ENCODE measurements at places on chromosomes 11 and 22. TPM values are rescaled to one million over a fixed set of nuclear protein-coding genes. Genes with fewer than 3 reads are reported as not detected.
A peak's percentile ranks its signal among the peaks of the same experiment; 100 is the strongest.

Gene PLEKHB1
- total RNA-seq, result 35.4 TPM

- peaks cover 25% of the 10 kb centered on the region for H3K36me3 ChIP-seq
- H3K27ac ChIP-seq, result no peak overlapping the region
- peaks cover 71% of the 10 kb centered on the region for H3K4me1 ChIP-seq
These were observed 7.7 kb downstream of the CAT start for GRCh38 chr11:34446386-34446785.

Gene FXYD6
- total RNA-seq, result 61.2 TPM

GRCh38 chr11:18285841-18286240 lies 19.8 kb downstream of the SAA1 start:
- no peak for DNase-seq
- H3K36me3 ChIP-seq, result peaks cover 93% of the 10 kb centered on the region
- H3K4me1 ChIP-seq, result no peaks in the 10 kb centered on the region
- no peak overlapping the region for H3K27ac ChIP-seq
- no peak overlapping the region for H3K4me3 ChIP-seq

GRCh38 chr11:64364435-64364834 lies 5.5 kb downstream of the RPS6KA4 start:
- H3K27me3 ChIP-seq, result no peaks in the 10 kb centered on the region
- DNase-seq, result no peak
- H3K4me3 ChIP-seq, result no peak overlapping the region
- peaks cover 92% of the 10 kb centered on the region for H3K36me3 ChIP-seq

GRCh38 chr11:97742717-97743116 lies 1278.0 kb upstream of the CNTN5 start:
- H3K27ac ChIP-seq, result no peak overlapping the region
- no peak overlapping the region for H3K4me3 ChIP-seq
- no peaks in the 10 kb centered on the region for H3K4me1 ChIP-seq
- H3K27me3 ChIP-seq, result no peaks in the 10 kb centered on the region
- DNase-seq, result no peak

DNA sequence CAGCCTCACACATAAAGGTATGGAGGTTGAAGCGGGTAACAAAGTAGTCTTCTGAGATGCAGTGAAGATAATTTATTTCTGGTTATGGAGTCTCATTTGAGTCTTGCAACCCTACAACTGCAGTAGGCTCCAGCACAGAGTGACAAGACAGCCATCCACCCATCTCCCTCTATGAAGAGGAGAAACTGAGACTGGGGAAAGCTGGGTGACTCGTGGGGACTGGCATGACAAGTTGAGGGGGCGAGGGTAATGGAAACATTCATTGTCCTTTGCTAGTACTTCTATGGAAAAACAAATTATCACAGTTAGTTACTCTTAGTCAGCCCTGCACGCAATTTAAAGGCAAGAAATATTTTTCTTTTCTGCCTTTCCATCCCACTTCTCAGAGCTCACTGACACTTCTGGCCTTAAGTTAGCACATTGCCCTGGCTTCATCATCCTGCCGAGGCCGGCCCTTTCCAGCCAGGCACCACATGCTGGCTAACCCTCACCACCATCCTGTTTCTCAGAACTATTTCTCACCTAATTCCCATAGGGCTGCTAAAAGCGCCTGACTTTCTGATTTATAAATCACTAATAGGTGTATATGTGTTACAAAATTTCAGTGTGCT lies 361.1 kb downstream of the ETS1 start:
- H3K4me1 ChIP-seq, result no peaks in the 10 kb centered on the region
- no peaks in the 10 kb centered on the region for H3K27me3 ChIP-seq
- no peak overlapping the region for H3K4me3 ChIP-seq
- no peaks in the 10 kb centered on the region for H3K36me3 ChIP-seq
- DNase-seq, result no peak

DNA sequence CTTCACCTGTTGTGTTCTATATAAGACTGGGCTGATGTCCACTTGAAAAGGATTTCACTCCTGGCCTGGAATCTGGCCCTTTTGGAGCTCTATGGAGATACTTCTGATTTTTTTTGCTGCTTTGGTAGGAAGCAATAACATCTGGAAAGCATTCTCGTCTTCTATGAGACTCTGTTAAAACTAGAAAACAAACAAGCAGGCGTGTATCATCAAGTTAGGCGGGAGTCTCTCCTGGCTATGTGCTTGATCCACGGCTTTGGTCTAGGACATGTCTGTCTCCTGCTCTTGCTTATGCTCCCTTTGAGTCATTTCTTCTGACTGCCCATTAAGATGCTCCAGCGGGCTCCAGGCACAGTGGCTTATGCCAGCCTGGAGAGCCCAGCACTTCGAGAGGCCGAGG lies 121.4 kb upstream of the TTC12 start:
- no peak for DNase-seq
- no peak overlapping the region for H3K4me3 ChIP-seq
- no peak overlapping the region for H3K27ac ChIP-seq
- peaks cover 17% of the 10 kb centered on the region for H3K4me1 ChIP-seq
- H3K36me3 ChIP-seq, result no peaks in the 10 kb centered on the region

DNA sequence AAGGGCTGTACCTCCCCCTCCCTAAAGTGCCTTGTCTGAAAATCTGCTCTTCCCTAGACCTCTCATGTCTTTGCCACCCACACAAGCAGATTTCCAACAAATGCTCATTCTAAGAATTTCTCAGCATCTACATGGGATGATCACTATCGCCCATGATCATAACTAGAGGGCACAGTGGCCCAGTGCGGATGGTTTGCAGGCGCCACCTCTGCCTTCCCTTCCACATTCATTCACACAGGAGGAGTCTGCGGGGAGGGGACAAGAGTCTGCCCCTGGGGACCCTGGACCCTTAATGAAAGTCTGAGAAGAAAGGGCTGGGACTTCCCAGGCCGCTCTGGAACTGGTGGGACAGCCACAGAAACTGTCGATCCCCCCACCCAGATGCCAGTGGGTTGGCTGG lies 28.9 kb downstream of the KCTD17 start:
- peaks cover 12% of the 10 kb centered on the region for H3K4me1 ChIP-seq
- H3K27me3 ChIP-seq, result peaks cover 18% of the 10 kb centered on the region
- H3K27ac ChIP-seq, result no peak overlapping the region
- H3K36me3 ChIP-seq, result no peaks in the 10 kb centered on the region
- no peak for DNase-seq

- DNase-seq, result no peak
- H3K27ac ChIP-seq, result no peak overlapping the region
- H3K4me1 ChIP-seq, result no peaks in the 10 kb centered on the region
- no peaks in the 10 kb centered on the region for H3K27me3 ChIP-seq
- H3K36me3 ChIP-seq, result no peaks in the 10 kb centered on the region
These were observed 30.8 kb downstream of the RSPH14 start for GRCh38 chr22:23110922-23111527.

- no peaks in the 10 kb centered on the region for H3K27me3 ChIP-seq
- peaks cover 32% of the 10 kb centered on the region for H3K4me1 ChIP-seq
- H3K4me3 ChIP-seq, result no peak overlapping the region
- no peak for DNase-seq
- no peak overlapping the region for H3K27ac ChIP-seq
These were observed 92.9 kb downstream of the PRR5L start for GRCh38 chr11:36388951-36389350.

DNA sequence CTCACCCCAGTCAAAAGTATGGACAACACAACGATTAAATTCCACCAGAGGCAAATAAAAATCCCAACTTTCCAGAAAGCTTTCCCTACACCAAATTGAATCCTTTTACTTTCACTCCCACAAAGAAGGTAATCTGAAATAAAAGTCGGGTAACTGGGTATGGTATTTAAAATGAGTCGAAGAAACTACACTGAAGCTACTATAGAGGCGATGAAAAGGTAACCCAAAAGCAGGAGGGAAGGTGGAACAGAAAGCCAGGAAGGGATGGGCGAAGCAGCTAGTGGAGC lies 1.1 kb downstream of the PICALM start:
- no peaks in the 10 kb centered on the region for H3K27me3 ChIP-seq
- H3K4me3 ChIP-seq, result peak overlapping the region; percentile 93
- no peaks in the 10 kb centered on the region for H3K36me3 ChIP-seq
- DNase-seq, result no peak

GRCh38 chr11:63369165-63369970 lies at the start of gene SLC22A9:
SLC22A9 (plus strand) TSS chr11:63369785; CDS start chr11:63370057, 272 bp downstream.
- DNase-seq, result no peak
- H3K36me3 ChIP-seq, result no peaks in the 10 kb centered on the region

DNA sequence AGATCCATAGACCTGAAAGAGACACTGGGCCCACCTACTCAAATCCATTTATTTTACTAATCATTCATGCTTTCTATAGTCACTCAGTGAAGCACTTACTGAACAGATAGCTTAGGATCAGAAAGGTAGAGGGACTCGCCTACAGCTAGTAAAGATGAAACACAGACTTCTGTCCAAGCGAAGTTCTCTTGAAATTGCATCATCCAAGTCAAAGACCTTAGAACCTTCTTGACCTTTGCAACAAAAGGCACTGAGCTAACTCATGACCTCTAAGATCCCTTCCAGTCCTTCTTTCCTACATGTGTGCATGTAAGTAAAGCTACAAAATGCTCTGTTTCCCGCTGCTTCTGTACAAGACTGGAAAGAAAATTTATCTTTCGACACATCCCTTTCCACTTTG lies 377.6 kb downstream of the LARGE1 start:
- H3K27me3 ChIP-seq, result no peaks in the 10 kb centered on the region
- H3K4me3 ChIP-seq, result no peak overlapping the region
- no peak for DNase-seq
- H3K36me3 ChIP-seq, result no peaks in the 10 kb centered on the region

DNA sequence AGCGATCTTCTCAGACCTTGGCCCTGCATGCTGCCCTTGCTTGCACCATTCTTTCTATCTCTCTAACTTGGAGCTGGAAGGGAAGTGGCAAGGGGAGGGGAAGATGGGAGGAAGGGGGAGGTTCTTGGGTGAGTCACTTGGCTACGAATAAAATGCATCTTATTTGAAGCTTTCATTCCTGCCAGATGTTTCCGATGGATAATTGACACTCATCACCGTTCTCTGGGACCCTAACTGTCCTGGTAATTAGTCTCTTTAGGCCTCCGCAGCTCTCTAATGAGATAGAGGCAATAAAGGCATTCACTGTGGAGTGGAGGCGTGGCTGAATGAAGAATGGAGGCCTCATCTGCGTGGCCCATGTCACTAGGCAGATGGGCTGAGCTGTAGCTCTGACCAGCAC lies 960.1 kb downstream of the NTM start:
- no peaks in the 10 kb centered on the region for H3K27me3 ChIP-seq
- no peak for DNase-seq
- H3K4me3 ChIP-seq, result no peak overlapping the region

Gene MYRF
- 37.9 TPM for total RNA-seq

DNA sequence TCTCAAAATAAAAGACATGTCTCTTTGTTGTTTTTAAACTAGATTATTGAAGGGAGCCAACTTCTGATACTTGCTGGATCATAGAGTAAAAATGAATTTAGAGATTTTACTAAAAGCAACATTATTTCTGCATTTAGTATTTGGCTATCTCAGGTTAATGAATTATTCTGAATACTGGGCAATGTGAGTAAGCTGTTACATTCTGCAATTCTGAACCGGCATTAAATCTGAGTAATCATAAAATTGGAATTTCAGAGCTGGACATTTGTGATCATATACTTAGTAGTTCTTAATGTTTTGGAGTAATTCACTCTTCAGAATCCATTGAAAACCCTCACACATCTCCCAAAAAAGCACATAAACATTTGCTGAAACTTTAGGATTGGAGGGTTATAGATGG lies 11.5 kb downstream of the POLD3 start:
- no peak overlapping the region for H3K27ac ChIP-seq
- H3K36me3 ChIP-seq, result peaks cover 38% of the 10 kb centered on the region
- no peaks in the 10 kb centered on the region for H3K4me1 ChIP-seq
- no peak for DNase-seq
- no peak overlapping the region for H3K4me3 ChIP-seq

DNA sequence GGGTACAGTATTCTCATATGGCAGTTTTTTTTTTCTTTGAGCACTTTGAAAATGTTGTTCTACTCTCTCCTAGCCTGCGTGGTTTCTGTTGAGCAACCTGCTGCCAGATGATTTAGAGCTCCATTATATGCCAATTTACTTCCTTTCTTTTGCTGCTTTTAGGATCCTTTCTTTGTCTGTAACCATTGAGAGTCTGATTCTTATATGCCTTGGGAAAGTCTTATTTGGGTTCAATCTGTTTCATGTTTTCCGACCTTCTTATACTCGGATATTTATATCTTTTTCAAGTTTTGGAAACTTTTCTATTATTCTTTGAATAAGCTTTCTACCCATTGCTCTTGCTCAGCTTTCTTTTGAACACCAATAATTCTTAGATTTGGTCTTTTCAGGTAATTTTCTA lies 138.1 kb upstream of the RAG2 start:
- no peak for DNase-seq
- no peaks in the 10 kb centered on the region for H3K4me1 ChIP-seq
- H3K27me3 ChIP-seq, result peaks cover 4% of the 10 kb centered on the region
- no peak overlapping the region for H3K4me3 ChIP-seq
- H3K36me3 ChIP-seq, result no peaks in the 10 kb centered on the region
- no peak overlapping the region for H3K27ac ChIP-seq

Gene MYO7A
- total RNA-seq, result 5.5 TPM

DNA sequence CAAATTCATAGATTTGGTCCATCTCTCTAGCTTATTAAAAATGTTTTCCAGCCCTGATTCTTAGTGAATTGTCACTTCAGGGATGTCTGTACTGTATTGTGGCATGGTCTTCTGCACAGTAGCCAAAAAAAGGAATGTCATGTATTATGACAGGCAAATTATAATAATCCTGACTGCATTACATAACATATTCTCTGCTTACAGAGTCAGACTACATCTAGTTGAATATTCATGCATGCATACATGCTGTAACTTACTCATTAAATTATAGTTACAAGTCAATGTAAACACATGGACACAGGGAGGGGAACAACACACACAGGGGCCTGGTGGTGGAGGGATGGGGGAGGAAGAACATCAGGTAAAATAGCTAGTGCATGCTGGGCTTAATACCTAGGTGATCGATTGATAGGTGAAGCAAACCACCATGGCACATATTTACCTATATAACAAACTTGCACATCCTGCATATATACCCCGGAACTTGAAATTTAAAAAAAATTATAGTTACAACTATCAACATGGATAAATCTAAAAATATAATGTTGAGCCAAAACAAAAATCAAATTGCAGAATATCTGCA lies 31.5 kb upstream of the SMCO4 start:
- H3K27me3 ChIP-seq, result no peaks in the 10 kb centered on the region
- H3K27ac ChIP-seq, result no peak overlapping the region
- H3K36me3 ChIP-seq, result no peaks in the 10 kb centered on the region
- no peak overlapping the region for H3K4me3 ChIP-seq
- DNase-seq, result no peak
- H3K4me1 ChIP-seq, result peaks cover 5% of the 10 kb centered on the region

Gene FKBP2
- 48.2 TPM for total RNA-seq

DNA sequence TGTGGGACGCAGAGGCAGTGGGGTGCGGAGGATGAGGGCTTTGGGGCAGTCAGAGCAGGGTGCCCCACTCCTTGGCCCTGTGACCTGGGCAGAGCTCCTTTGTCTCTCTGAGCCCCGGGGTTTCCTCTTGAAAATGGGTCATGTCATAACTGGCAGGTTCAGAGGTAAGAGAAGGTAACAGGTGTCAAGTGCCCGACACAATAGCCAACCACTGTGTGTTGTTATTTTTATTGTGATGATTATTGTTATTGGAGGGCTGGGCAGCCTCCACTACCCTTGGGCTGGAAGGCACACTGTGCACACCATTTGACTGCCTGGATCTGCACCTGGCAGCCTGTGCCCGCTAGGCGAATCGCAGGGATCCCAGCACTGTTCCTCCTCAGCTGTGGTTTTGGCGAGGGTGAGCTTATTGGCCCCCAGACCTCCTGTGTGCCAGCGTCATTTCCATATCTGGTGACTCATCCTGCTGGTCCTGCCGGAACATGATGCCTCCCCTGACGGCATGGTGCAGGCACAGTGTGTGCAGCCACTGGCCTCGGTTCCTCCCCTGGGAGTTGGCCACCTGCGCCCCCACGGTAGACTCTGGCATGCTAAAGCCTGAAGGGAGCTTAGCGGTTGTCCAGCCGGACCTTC lies 15.4 kb upstream of the SOX10 start:
- no peaks in the 10 kb centered on the region for H3K27me3 ChIP-seq
- no peak overlapping the region for H3K27ac ChIP-seq
